ENCODE measurements at places on chromosomes 6 and 20.

- no peak for DNase-seq
Observed at GRCh38 chr6:24662236-24662635, 4.5 kb downstream of the TDP2 start.

DNA sequence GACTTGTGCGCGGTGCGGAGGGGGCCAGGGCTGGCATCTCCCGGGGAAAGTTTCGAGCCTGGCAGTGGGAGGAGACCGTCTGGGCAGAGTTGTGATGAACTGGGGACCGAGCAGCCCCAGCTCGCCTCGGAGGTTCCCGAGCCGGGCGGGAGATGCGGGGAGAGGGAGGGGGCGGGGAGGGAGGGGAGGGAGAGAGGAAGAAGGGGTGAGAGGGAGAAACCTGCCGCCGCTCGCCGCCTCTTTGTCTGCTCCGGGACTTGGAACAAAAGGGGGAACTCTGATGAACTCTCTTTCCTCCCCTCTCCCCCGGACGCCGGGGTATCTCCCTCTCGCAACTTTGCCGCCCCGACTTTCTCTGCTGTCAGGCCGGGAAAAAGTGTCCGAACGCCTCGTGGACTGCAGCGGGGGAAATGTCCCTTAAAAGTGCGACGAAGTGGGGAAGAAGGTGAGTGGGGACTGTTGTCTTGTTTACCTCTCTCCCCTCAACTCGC is 72.7 kb downstream of the SOX4 start:
- no peak for DNase-seq

DNA sequence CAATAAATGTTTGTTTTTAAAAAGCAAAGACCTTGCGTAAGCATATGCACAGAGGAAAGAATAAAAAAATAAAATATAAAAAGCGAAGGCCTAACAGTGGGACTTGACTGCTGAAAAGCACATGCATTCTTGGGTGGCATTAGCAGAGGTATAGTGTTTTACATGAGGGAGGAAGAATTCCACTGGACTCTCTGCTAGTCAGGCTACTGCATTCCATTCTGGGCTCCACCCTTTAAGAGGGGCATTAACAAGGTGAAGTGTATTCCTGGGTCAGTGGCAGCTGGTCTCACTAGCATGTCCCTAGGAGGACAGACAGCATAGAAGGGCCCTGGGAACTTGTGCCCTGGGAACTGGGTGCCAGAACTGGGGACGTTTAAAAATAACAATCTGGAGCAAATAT is 134.1 kb downstream of the SOBP start:
- DNase-seq = no peak

GRCh38 chr6:148329596-148330381 is 12.8 kb upstream of the SASH1 start:
- no peak for DNase-seq

- DNase-seq = no peak
Observed at GRCh38 chr20:32501709-32502108, 83.4 kb downstream of the NOL4L start.

DNA sequence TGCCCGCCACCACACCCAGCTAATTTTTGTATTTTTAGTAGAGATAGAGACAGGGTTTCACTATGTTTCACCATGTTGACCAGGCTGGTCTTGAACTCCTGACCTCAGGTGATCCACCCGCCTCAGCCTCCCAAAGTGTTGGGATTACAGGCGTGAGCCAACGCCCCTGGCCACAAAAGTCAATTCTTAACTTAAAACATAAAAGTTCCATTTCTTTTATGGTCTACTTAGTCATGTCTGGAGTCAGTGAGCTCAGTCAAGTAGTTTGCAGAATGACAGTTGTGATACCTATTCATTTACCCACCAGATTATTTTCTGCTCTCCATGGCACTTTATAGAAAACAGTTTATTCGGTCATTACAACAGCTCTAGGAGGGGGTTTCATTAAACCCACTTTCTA is 103.1 kb upstream of the ESR1 start:
- no peak for DNase-seq

DNA sequence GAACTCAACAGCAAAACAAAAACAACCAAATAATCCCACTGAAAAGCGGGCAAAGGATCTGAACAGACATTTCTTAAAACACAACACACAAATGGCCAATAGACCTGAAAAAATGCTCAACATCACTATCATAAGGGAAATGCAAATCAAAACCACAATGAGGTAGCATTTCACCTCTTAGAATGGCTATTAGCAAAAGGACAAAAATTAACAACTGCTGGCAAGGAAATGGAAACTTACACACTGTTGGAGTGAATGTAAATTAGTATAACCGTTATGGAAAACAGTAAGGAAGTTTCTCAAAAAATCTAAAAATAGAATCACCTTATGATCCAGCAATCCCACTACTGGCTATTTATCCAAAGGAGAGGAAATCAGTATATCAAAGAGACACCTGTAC is 20.9 kb downstream of the FAM8A1 start:
- DNase-seq = no peak

GRCh38 chr6:1558388-1558787 is 51.3 kb upstream of the FOXC1 start:
- no peak for DNase-seq

DNA sequence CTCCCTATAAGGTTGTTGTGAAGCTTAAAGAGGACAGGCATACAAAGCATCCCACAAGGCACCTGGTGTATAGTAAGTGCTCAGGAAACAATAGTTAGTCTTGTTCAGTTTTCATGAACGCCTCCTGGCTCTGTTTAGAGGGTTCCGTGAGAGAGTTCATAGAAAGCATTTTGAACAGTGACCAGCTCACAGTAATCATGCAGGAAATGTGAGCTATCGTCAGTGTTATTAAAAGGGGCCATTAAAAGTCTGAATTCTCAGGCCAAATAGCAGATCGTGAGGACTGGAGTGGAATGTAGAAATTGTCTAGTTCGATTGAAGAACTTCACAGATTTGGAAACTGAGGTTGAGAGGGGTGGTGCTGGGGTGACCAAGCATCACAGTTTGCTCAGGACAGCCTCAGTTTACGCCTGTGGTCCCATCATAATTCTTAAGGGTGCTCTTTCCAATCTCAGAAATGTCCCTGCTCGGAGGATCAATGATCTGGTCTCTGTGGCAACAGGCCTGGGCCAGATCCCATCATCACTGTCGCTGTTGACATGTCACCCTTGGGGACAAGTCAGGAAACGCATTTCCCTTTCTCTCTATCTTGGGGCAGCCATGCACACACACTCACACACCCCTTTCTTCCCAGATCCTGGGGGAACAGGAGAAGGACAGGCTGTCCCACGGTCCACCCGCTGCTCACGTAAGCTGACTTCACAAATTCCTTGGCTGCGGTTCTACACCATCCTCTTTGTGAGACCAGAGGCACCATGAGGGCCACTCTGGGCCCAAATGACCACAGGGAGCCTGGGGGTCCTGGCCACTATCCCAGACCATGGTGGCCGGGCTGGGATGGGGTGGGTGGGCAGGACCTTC is 7.2 kb downstream of the TGM2 start:
- DNase-seq = no peak

DNA sequence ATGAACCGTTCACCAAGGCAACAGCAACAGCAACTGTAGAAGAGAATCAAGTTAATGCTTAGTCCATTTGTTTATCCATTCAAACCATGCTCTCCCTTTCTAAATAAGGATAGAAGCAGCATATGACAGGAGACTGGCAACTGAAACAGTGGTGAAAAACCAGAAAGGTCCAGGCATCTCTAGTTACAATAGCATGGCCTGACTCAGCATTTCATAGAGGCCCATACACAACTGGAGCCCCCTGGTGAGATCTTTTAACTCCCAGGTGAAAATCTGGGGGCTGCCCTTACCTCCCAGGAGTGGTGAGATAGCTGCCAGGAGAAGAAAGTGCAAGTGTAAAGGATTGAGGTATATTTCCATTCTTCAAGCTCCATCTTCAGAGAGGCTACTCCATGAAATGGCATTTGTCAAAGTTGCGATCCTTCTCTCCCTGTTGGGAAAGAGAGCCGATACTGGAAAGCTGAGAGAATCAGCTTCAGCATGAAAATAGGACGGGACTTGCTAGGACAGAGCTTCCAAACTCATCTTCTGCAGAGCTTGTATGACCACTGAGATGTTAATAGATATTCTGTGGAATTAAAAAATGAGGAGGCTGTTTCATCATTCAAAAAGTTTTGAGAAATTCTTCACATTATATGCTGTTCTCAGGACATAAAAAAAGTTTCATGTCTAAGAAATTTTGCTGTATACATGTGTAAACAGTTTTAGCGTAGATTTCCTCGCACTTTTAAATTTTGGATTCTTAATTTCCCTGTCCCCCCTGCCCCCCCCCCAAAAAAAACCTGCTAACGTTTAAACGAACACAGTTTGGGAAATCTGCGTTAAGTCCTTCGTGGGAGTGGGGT is 10.9 kb upstream of the SLC2A12 start:
- DNase-seq = no peak

GRCh38 chr6:39322306-39322850 is at the start of gene KCNK16:
Gene KCNK16, minus strand, starts transcription at chr6:39322702. Its CDS starts 162 bp downstream, at chr6:39322540.
- no peak for DNase-seq

GRCh38 chr6:127748290-127748689 is 152.6 kb downstream of the THEMIS start:
- no peak for DNase-seq
